ENCODE measurements at places on chromosomes 2 and 18.
A peak's percentile ranks its signal among the peaks of the same experiment; 100 is the strongest.

- no peak for DNase-seq
Measured at GRCh38 chr2:126788113-126788512, 110.6 kb upstream of the TEX51 start.

DNA sequence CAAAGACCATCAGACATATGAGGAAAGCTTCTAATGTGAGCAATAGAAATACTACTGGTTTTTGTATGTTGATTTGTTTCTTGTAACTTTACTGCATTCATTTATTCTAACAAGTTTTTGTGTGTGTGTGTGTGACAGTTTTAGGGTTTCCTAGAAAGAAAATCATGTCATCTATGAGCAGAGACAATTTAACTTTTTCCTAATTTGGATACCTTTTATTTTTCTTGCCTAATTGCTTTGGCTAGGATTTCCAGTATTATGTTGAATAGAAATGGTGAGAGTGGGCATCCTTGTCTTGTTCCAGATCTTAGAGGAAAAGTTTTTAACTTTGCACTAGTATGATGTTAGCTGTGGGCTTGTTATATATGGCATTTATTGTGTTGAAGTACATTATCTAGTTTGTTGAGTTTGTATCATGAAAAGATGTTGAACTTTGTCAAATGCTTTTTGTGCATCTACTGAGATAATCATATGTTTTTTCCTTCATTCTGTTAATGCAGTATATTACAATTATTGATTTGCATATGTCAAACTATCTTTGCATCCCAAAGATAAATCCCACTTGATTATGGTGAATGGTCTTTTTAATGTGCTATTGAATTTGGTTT is 117.3 kb upstream of the CDC42EP3 start:
- DNase-seq, result no peak

DNA sequence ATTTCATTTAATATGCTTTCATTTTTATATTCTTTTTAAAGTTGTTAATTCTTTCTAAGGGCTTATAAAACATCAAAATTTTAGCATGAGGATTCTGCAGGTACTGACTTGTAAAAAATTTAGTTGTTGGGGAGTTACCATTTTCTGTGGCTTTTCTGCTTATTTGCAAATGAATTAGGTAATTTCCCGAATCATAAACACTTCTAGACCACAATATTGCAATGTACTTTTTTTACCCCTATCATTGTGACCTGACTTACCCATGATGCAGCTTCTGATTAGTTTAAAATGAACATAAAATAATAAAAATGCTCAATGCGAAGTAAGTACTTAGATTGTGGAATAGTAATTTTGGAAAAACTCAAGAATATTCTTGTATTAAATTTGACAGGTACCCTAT is 11.4 kb downstream of the ARL6IP6 start:
- no peak for DNase-seq

GRCh38 chr2:119739580-119740255 is 20.0 kb upstream of the PTPN4 start:
- DNase-seq, result no peak

DNA sequence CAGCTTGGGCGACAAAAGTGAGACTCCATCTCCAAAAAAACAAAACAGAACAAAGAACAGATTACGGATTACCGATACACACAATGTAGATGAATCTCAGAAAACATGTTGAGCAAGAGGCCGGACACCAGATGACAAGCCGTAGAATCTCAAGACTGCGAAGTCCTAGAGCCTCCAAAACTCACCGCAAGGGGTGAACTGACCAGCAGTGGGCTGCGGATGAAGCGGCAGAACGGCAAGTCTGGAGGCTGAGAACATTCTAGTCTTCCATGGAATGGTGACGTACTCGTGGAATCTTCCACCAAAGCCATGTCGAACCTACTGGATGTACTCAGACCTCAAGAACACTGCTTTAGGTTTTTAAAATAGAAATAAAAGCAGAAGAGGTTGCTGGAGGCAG is 198.8 kb downstream of the NDUFA10 start:
- DNase-seq, result no peak

- no peak for DNase-seq
Measured at GRCh38 chr2:218734190-218734975, 23.7 kb downstream of the TTLL4 start.

GRCh38 chr18:46480226-46480625 is 176.8 kb downstream of the LOXHD1 start:
- DNase-seq, result no peak

GRCh38 chr2:173278794-173279526 is 75.7 kb upstream of the CDCA7 start:
- no peak for DNase-seq

DNA sequence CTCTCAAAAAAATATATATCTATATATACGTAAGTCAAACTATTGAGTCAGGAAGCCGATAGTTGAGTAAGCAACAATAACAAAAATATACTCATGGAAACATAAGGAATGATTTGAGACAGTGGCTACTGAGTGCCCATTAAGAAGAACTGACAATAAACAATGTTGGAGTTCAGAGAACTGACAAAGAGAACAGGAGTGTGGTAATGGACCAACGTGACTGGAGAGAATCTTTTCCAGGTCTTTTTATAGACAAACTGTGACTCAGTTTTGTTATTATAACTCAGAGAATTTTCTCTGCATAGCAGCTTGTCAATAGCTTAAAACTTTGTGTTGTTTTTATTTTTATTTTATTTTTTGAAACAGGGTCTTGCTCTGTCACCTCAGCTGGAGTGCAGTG is 4.6 kb upstream of the GALM start:
- no peak for DNase-seq

DNA sequence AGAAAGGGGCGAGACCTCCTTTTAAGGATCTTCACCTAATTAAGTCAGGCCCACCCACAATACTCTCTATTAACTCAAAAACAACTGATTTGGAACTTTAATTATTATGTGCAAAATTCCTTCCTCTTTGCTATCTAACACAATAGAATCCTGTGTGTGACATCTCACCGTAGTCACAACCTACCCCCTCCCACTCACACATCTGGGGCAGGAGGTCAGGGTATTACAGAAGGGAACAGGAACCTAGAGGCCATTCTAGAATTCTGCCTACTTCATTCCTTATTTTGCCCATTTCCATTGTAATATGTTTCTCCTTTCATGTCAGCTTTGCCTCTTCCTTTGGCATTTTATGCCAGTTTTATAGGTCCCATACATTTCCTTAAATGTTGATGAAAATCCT is 829.3 kb upstream of the ID2 start:
- DNase-seq, result no peak

DNA sequence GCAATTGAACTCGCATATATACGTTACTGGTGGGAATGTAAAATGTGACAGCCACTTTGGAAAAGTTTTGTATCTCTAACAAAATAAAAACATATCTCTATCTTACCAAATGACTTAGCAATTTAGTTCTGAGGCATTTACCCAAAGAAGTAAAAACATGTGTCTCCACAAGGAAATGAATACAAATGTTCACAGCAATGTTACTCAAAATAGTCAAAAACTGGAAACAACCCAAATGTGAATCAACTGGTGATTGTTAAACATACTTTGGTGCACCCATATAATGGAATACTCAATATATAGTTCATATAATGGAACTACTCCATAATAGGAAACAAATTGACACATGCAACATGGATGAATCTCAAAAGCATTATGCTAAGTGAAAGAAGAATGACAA is 70.4 kb upstream of the DNER start:
- no peak for DNase-seq

GRCh38 chr2:66437109-66437690 is 2.3 kb downstream of the MEIS1 start:
- DNase-seq, result no peak

DNA sequence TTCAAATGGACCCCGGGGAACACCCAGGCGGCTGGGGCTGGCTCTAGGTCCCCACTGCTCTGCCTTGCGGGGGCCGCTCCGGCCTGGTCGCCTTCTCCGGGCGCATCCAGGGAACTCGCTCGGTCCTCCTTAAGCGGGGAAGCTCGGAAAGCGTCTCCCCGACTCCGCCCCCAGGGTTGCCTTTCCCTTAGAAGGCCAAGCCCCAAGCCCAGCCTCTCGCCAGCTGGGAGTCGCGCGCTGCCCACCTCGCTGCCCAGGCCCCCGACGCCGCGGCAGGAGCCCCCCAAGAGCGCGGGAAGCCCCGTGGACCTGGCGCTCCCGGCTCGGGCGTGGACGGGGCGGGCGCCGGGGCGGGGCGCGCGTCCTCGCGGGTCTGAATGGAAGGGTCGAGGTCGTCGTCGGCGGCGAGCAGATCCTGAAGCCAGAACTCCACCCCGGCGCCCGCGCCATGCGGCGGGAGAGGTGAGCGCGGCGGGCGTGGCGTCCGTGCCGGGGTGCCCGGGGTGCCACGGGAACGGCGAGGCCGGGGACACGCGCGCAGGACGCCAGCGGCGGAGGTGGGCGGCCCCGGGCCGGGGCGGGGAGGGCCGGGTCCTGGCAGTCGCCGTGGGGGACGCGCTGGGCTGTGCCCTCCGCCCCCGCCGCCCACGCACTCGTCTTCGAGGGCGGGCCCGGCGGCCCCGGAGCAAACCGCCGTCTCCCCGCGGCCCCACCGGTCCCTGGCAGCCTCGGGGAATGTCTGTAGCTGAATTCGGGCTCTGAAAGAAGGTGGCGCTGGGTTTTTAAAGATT is at the start of gene BOK:
Gene BOK, plus strand, starts transcription at position 214 of the 791 bp plus-strand sequence. CDS start 739 bp downstream, outside the sequence.
- no peak for DNase-seq

- no peak for DNase-seq
Measured at GRCh38 chr2:223062396-223062795, 10.4 kb downstream of the KCNE4 start.

- DNase-seq, result no peak
Measured at GRCh38 chr18:32318581-32318980, 128.7 kb downstream of the MEP1B start.

- DNase-seq, result no peak
Measured at GRCh38 chr2:134599236-134599635, 119.6 kb downstream of the TMEM163 start.

- no peak for DNase-seq
Measured at GRCh38 chr2:8370258-8370802, 311.5 kb upstream of the ID2 start.

GRCh38 chr2:150369862-150370261 is 117.6 kb downstream of the RND3 start:
- no peak for DNase-seq

DNA sequence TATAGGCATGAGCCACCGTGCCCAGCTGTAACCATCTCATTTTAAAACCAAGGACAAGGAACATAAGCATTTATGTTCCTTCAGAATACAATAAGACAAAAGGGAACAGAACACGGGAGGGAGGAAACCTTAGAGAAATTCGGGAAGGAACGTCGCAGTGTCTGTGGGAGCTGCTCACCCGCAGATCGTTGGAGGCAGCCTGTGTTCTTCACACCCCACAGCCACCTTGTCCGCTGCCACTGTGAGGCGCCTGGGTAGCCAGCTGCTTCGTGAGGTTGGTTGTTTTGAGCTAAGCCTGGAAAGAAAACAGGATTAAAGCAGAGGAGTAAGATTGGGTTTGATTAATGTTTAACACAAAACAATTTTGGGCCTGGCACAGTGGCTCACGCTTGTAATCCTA is 250.0 kb downstream of the FHOD3 start:
- no peak for DNase-seq

DNA sequence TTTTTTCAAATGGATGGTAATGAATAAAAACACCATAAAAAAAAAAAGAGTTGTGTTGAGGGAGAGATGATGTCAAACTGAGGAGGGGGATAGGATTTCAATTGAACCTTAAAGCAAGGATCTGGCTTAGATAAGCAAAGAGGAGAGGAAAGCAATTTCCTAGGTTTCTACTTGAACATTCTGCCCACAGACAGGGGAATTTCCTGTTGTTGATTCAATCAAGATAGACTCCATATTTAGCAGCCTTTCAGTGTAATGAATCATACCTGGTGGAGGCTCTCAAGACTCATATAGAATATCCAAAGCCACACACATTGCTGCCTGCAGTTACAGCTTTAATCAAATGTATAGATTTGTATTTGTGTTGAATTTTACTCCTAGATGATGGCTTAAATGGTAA is 294.4 kb upstream of the PIK3C3 start:
- no peak for DNase-seq

DNA sequence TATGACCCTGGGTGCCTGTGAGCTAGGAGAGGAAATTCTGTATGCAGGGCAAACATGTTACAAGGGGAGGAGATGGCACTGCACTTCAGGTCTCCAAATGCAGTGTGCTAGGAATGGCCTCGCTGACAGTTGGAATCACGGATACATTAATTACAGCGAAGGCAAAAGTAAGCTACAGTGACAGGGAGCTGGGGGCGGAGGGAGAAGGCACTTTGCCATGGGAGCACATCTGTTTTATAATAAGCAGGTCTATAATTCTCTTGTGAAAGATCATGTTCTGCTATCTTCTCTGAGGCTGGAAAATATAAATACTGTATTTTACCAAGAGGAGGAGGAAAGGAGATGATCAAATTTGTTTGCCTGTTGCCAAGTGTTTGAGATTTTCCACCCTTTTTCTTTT is 56.3 kb upstream of the FZD5 start:
- no peak for DNase-seq

DNA sequence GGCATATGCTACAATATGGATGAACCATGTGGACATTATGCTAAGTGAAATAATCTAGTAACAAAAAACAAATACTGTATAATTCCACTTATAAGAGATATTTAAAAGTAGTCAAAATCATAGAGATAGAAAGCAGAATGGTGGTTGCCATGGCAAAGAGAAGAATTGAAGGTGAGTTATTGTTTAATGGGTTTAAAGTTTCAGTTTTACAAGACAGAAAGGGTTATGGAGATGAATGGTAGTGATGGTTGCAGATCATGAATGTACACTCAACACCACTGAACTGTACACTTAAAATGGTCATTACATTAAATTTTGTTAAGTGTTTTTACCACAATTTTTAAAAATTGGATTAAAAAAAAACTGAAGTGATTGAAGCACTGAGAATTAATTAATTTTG is 298.2 kb upstream of the ZC3H15 start:
- DNase-seq, result no peak

GRCh38 chr2:173448938-173449471 is 94.3 kb downstream of the CDCA7 start:
- peak; percentile 91 for DNase-seq

All from DMS 273 treated with DMSO at 0.1 percent for 48 hours (cell line).